ENCODE measurements at places on chromosomes 3 and 15.

- no peak for DNase-seq
Observed at GRCh38 chr3:138786788-138787271, 47.9 kb downstream of the PIK3CB start.

DNA sequence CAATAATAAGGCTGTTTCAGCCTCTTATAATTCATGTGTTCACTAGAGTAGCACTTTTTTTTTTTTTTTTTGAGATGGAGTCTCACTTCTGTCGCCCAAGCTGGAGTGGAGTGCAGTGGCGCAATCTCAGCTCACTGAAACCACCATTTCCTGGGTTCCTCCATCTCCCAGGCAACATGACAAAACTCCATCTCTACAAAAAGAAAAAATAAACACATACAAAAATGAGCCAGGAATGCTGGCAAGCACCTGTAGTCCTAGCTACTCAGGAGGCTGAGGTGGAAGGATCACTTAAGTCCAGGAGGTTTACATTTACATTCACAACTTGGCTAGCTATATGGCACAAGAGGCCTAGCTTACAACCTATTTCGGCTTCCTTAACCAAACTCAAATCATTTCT is 6.8 kb downstream of the USP4 start:
- DNase-seq = no peak

DNA sequence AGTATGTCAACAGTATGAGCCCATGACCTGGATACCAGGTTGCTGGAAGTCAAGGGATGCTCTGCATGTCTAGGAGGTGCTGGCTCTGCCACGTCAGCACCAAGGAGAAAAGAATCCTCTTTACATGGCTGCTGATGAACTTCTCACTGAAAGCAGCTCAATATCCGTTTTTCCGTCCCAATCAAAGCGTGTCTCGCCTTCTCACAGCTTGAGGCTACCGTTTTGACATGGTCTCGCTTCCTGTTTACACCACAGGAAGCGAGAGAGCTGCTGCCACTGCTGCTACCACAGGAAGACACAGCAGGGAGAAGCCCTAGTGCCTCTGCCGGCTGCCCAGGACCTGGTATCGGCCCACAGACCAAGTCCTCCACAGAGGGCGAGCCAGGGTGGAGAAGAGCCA is 27.3 kb downstream of the STARD5 start:
- no peak for DNase-seq

GRCh38 chr3:37736624-37737023 is 125.1 kb upstream of the CTDSPL start:
- DNase-seq = no peak

GRCh38 chr3:108488631-108489030 is 21.8 kb downstream of the MYH15 start:
- DNase-seq = no peak

DNA sequence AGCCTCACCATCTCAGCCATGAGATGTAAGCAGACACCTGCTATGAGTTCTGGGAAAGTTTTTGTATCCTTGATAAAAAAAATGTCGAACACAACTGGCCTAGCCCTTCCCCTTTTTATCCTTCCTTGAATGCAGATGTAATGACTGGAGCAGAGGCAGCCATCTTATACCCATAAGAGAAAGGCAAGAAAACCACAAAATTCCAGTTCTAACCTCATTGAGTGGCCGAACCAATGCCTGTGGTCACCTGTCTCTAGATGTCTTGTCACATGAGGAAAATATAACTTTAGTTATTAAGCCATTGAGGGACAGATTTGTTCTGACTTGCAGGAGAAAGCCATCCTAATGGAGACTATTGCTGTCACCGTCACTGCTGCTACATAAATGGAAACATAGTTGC is 80.4 kb upstream of the SLC6A6 start:
- no peak for DNase-seq

GRCh38 chr15:55457401-55458022 is 49.2 kb downstream of the PIERCE2 start:
- peak; percentile 87 for DNase-seq

GRCh38 chr3:72664184-72664975 is 183.9 kb downstream of the SHQ1 start:
- no peak for DNase-seq

- no peak for DNase-seq
Observed at GRCh38 chr3:40223856-40224255, 85.7 kb upstream of the EIF1B start.

DNA sequence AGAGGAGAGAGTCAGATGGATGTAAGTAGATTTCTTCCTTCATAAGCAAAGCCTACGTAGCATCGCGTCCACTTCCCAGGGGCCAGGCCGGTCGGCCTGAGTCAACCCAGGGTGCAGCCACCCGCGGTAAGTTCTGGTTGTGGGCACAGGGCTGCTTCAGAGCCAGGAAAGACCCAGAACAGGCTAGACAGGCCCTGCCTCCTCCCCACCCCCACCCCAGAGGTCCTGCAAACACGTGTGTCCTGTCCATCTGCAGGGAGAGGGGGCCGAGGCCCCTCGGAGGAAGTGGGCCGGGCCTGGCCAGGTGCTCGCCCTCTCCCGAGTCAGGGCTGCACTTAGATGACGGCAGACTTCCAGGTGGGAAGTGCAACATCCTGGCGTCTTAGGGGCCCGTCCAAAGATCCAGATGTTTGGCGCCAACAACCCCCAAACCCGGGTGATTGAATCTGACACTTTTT is 100.8 kb upstream of the ALDH1A3 start:
- DNase-seq = no peak

DNA sequence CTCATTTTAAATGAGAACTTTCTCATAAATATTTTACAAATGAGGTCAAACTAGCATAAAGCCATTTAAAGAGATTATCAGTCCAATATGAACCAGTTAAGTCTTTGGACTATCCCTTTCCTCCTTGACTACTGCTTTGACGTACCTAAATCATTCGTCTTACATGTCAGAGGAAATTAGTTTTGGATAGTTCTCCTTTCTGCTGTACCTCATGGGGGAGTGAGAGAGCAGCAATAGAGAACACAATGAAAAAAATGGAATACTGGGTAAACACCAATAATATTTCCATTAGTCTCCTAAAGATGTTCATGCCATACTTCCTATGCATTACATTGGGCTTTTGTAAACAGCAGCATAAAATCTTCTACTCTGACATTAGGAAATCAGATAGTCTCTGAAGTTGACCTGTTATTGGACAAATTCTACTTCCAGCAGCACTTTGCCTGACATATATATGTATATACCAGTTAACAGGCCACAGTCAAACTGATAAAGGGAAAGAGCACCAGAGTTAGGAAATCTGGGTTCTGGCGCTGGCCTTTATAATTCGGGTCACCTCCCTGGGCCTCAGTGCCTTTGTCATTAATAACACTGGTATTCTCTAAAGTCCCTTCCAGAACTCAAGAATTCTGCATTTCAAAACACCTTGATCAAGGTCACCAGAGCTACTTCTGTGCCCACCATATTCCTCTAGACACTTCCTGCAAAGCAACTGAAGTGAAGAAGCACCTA is 26.8 kb downstream of the TIMMDC1 start:
- DNase-seq = no peak

DNA sequence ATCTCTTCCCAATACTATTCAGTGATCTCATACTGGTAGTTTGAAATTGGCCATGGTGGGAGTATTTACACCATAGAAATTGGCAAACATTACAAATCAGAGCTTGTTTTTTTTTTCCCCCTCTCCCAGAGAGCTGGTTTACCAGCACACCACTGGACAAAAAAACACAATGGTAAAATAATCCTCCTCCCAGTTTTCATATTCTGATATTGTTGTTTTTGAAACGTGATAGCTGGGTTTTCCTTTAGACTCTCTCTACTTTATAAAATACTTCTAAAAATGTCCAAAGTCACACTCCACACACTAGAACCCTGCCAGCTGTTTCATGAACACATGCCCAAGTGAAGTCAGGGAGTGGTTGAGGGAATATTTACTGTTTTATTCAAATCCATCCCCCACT is 187.5 kb downstream of the DTWD1 start:
- no peak for DNase-seq

GRCh38 chr3:59013611-59014010 is 36.2 kb downstream of the CFAP20DC start:
- no peak for DNase-seq

- no peak for DNase-seq
Observed at GRCh38 chr3:177348974-177349373, 151.7 kb upstream of the TBL1XR1 start.

- peak; percentile 50 for DNase-seq
Observed at GRCh38 chr3:50347187-50347813, 1.8 kb upstream of the ZMYND10 start.
